ENCODE measurements at places on chromosomes 2 and 18.

DNA sequence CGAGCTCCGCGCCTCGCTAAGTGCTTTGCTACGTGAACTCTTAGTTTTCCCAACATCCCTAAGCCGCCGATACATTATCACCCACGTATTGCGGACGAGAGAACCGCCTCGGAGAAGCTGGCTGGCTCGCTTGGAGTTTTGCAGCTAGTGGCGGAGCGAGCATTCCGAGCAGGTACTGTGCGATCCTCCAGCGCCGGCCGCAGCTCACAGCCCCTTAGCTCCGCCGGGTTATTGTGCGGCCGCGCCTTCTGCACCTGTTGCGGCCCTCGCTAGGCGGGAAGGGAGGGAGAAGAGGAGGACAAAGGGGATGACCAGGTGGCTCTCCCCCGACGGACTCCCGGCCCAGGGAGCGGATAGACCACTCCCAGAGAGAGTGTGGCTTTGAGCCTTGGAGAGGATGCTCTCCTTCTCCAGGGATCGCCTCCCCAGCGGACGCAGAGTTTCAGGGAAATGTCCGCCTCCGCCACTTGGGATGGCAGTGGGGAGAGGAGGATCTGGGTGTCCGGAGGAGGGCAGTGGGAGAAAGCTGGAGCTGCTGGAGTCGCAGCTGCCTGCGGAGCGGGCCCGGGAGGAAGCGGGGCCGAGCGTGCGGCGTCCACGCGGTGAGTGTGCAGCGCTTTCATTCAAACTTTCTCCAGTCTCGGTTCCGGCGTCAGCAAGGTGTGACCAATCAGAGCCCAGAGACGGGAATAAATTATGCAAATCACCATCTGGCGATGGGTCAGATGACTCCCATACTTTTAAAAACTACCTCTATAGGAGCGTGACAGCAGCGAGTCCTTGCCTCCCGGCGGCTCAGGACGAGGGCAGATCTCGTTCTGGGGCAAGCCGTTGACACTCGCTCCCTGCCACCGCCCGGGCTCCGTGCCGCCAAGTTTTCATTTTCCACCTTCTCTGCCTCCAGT, at the start of gene LIPG:
LIPG (plus strand) TSS at position 769 of the 905 bp plus-strand sequence. CDS start 252 bp downstream, outside the sequence.
- peak; percentile 61 for DNase-seq

GRCh38 chr18:46010676-46011075, 43.5 kb upstream of the EPG5 start:
- DNase-seq, result no peak

GRCh38 chr2:113905886-113906285, 16.0 kb downstream of the ACTR3 start:
- no peak for DNase-seq

- no peak for DNase-seq
Measured at GRCh38 chr2:223762853-223763252, 74.5 kb downstream of the AP1S3 start.

DNA sequence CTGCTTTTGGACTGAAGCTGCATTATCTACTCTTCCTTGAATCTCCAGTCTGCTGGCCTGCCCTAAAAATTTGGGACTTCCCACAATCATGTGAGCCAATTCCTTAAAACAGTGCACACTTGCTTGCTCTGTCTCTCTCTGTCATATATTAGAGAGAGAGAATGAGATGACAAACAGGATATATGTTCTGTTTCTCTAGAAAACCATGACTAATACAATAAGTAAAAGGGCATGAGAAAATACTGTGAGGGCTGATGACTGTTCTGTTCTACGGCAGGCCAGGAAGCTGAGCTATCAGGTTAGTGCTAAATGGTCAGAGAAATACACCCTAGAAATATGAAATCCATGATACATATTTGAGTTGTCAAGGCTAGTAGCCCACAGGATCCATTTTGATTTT, 1896.8 kb upstream of the CELF4 start:
- DNase-seq, result no peak

GRCh38 chr18:71919211-71919610, 624.9 kb downstream of the CBLN2 start:
- no peak for DNase-seq

DNA sequence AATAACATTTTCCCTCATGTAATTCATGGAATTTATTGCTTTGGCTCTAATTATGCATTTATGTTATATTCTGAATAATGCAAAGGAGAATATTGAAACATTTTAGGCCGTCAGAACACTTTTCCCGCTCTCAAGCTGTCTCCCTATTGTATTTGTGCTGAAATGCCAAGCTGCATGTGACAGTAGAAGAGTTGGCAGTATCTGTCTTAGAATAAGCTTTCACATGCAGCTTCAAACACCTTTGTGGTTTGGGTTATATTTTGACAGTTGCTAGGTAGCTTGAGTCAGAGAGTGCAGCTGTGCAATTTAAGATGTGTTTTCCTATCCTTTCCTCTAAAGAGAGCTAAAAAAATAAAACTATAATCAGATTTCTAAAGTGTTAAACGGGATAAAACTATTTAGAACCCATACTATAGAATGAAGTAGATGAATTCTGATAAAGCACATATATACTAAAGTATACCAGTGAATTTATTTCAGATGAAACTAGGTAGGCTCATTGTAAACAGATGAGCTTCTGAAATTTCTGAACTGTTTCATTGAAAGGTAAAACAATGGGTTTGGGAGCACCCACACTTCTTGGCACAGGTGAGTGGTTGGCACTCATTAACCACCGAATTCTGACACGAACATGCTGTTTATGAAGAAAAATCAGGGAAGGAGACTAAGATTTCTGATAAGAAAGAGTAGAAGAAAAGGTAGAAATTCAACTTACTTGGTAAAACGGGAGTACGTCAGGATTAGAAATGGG, 43.4 kb downstream of the PLCL1 start:
- no peak for DNase-seq

DNA sequence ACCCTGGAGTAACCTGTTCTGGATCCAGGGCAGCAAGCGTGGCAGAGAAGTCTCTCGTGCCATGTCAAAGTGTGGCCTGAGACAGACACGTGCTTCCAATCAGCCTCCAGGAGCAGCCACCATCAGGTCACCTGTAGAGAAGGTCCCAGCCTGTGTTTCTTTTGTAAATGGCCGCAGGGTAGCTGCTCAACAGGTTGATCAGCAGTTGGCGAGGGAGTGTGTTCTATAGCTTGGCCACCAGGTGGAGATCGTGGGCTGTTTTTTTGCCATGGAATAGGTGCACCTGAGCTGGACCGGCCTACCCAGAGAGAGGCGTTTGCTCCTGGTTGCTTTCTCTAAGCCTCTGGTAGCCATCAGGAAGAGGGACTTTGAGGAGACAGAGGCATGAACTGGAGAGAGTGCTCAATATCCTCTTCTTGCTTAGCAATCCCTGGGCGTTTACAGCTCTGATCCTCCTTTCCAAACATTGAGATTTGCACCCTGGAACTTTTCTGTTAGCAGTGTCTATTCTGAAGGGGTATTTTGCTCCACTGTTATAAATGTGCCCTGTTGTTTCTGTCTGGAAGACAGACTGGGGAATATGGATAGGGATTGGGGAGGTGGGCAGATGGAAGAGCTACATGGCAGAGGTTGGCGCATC, 34.2 kb upstream of the EN1 start:
- peak; percentile 49 for DNase-seq

DNA sequence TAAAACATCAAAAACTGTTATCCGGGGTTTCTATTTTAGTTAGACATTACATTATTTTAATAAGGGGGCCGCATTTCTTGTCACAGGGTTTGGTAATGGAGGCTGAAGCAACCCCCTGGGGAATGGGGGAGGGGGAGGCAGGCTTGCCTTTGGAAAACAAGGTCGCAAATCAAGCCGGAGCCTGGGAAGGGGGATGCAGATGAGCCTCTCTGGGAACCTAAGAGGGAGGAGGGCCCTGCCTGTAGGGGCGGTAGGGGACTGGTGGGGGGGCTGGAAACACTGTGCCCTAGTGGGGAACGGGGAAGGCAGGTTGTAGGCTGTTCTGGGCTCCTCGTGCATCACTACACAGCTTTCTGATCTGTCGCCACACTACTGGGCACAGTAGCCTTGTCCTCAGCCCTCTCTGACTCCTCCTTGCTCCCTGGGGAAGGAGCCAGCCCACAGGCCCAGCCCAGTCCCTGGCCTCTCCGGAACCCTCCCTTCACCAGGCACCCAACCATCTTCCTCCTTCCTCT, 170.2 kb upstream of the SMAD2 start:
- DNase-seq, result no peak

- DNase-seq, result no peak
Measured at GRCh38 chr2:169362894-169363559, 693 bp upstream of the LRP2 start.

DNA sequence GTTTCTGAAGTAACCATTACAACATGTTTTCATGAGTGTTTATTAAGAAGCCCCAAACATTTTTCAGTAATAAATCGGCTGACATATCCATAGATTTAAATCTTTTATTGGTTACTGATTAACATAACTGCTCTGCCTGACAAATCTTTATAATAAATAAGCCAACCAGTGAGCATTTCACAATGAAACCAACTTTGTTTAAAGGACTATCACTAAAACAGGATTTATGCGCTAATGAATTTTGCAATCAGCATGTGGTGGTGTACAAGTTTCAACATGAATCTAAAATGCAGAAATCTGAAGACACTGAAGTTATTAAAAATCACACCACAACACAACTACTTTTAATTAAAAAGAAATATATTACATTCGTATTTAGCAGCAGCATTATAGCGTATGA, 166.7 kb downstream of the MEIS1 start:
- no peak for DNase-seq

DNA sequence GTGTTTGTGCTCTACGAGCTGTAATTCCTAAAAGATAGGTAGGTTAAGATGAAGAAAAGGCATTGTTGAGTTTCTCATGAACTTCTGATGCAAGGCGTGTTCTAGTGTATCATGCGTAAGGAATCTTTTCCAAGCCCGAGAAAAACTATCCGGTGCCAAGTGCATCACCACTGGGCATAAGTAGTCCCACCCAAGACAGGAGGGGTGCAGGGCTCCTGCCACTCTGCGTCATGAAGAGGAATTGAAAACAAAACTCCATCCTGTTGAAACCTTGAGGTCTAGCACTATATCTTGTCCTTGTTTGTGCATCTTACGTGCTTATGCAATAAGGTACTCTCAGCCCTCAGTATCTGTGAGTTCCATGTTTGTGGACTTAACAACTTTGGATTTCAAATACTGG, 45.7 kb downstream of the RAB31 start:
- DNase-seq, result peak; percentile 94

DNA sequence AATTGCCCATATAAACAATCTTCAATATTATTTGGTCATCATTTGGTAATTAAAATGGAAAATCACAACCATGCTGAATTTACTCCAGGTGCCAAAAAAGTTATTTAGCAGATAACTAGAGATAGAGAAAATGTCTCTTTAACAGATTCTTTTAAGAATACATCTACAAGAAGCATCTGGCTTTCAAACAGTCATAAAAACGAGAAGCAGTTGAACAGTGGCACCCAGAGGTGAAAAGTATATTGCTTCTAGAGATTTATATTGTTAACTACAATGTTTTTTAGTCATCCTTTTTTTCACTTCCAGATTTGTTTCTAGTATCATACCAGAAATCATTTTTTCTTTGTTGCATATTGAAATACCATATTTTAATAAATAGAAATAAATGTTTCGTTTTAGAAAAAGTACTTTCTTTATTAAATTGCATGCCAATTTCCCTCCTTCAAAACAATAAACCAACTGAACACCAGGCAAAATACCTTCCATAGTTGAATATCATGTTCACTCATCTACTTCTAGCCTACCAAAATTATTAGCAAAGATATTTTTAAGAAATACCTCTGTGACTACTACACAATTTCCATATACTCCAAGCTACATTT, 65.4 kb upstream of the HNRNPA3 start:
- peak; percentile 57 for DNase-seq

GRCh38 chr2:136000502-136000901, 15.1 kb upstream of the DARS1 start:
- DNase-seq, result no peak

DNA sequence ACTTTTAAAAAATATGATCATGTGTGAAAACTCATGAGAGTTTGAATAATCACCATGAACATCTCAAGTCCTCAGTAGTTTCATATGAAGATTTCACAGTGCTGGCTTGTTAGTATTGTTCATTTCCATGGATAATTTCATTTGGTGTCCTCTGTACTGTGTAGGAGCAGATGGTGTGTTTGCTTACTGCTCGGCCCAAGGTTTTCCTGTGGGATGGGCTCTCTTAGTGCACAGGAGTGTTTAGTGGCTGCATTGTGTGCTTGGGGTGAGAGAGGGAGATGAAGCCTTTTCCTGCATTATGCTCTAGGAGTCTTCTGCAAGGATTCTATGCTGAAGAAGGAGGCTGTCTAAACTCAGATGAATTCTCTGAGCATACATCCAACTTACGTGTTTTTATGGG, 270.6 kb downstream of the SOCS6 start:
- no peak for DNase-seq

DNA sequence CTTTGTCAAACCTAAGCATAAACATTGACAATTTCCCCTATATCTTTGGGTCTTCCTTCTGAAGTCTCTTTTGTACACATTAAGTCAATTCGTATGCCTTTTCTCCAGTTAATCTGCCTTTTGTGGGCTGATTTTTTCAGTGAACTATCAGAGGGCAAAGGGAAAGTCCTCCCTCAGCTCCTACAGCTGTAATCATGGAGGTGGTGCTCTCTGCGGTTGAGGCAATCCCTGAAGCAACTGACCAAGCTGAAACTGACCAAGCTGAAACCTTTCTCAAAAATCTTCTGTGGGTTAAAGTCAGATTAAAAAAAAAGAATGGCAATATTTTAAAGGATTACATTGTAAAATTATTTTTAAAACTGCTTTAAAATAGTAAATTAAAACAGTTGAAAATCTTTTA, 105.8 kb upstream of the DNAJC10 start:
- no peak for DNase-seq

Data from NCI-H460 (cell line).